DMS 273 treated with DMSO at 0.1 percent for 48 hours (cell line): ENCODE measurements at places on chromosomes 11 and 22.

DNA sequence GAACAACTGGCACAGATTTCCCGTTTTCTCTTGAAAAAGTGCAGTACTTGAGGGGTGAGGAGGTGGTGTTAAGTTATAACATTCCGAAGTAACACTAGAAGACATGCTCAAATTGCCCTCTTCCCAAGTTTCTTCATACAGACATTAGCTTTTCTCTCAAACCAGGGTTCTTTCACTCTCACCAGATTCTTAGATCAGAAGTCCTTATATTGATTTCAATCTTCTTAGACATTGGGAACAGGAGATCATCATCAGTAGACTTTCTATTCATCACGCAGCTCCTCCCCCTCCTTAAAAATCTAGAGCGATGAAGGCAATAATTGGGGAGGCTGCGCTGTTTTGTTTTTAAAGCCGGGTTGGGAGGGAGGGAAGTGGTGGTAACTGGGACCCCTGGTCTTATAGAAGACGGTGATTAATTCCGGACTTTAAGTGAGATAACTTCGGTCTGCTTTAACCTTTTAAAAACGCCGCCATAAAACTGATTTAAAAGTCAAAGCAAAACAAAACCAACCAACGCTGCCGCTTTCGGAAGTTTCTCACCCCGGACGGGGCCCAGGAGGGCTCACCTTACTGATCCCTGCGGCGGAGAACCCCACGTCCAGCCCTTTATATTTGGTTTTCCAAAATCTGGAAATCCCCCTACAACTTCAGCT lies 665 bp downstream of the USP28 start:
- no peak for DNase-seq

DNA sequence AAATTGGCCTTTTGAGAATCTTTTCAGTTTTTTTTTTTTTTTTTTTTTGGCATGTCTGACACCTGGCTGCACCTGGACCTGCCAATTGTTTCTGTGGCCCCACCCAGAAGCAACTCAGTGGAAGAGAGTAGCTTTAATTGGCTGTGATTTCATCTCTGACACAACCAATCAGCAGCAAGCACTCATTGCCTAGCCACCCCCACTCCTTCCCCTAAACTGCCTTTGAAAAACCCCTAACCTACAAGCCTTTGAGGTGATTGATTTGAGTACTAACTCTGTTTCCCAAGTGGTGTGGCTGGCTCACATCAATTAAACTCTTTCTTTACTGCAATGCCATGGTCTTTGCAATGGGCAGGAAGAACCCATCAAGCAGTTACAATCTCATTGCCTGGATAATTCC lies 98.2 kb upstream of the CHORDC1 start:
- DNase-seq, result no peak

- DNase-seq, result no peak
These were observed 1225.5 kb downstream of the TBC1D22A start for GRCh38 chr22:47987885-47988515.

DNA sequence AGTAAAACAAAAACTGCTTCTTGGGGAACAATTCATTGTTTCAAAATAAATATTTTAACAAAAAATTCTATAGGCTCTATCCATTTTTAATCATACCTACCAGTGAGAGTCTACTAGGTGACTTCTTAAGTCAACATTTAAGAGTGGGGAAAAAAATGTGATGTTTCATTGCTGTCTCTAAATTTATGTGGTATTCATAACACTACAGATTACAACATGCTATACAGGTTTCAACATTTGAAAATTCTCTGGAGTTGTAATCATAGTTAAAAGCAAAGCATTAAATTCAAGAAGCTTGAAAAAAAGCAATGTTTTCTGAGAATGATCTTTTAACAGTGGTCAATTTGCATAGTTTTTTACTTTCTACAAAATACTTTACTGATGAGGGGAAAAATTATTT lies 18.3 kb downstream of the SBF2 start:
- DNase-seq, result no peak

- DNase-seq, result no peak
These were observed 31.6 kb upstream of the IZUMO1R start for GRCh38 chr11:94272738-94273313.

GRCh38 chr11:1988667-1989317 lies 8.8 kb downstream of the H19 start:
- DNase-seq, result no peak

DNA sequence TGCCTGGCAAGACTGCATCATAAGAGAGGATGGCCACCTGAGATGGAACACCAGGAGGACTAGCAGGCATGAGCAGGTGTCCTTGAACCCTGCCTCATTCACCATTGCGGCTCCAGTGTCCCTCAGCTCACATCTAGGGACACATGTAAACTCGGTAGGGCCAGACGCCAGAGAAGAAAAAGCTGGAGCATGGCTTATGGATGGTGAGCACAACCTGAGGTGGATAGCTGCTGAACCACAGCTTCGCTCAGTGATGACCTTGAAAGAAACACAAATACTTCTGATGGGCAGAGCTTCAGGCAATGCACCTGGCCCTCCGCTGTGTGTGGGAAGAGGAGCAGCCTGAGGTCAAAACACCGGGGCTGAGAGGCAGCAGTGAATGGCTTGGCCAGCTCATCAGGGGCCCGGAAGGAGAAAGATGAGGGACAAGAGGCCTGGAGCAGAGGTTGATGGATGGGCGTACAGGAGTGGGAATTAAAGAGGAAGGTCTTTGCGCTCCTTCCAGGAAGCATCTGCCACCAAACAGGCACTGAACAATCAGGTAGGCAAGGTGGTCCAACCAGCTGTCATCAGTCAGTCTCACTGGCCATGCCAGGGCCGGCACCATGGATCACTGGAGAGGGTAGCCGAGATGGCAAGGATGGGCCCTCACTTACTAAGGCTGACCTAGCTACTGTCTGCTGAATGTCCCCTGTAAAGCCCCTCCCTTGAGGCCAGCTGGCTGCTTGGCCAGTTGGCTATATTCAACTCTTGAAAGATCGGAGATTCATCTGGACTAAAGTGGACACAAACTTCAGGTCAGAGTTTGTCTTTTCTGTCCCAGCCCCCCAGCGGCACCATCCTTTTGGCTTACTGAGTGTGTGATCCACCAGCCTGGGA lies 89.7 kb downstream of the MYEOV start:
- DNase-seq, result no peak

GRCh38 chr22:26281941-26282340 lies 112.7 kb downstream of the SEZ6L start:
- DNase-seq, result no peak

DNA sequence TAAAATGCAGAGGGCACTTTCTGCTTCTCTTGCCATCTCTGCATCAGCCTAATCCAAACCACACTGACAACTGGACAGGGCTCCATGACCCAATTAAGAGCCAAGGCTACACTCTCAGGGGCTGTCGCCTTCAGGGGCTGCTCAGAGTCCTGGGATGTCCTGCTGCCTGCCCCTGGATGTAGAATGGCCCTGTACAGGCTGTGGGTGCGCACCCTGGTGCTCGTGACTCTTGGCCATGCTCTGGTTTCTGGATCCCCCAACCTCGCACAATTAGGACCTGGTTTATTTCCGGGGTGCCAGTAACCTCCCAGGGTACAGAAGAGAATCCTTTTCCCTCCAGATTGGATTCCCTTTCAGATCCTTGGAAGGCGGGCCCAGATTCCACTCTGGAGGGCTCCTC lies 11.3 kb downstream of the IFT27 start:
- no peak for DNase-seq

DNA sequence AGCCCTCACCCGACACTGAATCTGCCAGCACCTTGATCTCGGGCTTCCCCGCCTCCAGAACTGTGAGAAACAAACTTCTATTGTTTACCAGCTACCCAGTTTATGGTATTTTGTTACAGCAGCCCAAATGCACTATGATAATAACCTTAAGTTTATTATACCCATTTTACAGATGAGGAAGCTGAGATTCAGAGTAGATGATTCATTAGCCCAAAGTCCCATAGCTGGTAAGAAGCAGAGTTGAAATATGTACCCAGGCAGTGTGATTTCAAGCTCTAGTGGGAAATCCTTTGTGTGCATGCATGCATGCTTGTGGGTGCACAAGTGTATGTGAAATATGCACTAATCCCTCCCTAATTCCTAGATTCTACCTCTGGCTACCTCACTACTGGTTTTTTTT lies 7.9 kb downstream of the GRIK4 start:
- no peak for DNase-seq

GRCh38 chr22:20015971-20016733 lies 471 bp downstream of the ARVCF start:
- no peak for DNase-seq

DNA sequence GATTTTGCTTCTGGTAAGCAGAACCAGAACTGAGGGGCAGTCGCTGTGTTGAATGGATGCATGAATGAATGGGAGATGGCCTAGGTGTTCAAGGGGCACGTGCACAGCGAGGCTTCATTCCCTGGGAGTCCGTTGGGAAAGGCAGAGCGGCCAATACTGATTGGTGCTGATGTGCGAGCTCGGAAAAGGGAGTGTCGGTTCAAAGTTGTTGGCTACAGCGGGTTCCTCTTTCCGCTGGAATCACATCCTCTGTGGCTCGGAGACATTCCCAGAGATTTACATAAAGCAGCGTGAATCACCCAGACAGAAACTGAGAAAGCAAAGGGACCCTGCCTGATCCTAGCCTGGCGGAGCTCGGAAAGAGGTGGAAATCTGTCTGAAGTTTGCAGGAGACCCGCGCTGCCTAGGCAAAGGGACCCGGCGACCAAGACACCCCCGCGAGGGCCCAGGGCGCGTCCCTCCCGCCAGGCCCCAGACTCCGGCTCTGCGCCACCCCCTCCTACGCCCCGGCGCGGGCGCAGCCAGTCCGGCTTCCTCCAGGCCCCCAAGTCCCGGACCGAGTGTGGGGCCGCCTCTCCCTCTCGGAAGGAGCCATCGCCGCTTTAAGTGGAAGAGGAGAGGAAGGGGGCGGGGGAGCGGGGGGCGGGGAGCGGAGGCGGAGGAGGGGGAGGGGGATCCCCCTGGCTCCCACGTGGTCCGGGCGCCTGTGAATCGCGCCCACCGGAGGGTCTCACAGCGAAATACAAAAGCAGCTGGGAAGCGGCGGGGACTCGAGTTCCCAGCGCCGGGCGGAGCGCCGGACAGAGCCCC lies at the start of gene FJX1:
Gene FJX1, plus strand, starts transcription at position 774 of the 810 bp plus-strand sequence. CDS start 177 bp downstream, outside the sequence.
- no peak for DNase-seq

- no peak for DNase-seq
These were observed 6.5 kb upstream of the BATF2 start for GRCh38 chr11:65003282-65003681.

- no peak for DNase-seq
These were observed 244.1 kb downstream of the MN1 start for GRCh38 chr22:27557286-27558008.

DNA sequence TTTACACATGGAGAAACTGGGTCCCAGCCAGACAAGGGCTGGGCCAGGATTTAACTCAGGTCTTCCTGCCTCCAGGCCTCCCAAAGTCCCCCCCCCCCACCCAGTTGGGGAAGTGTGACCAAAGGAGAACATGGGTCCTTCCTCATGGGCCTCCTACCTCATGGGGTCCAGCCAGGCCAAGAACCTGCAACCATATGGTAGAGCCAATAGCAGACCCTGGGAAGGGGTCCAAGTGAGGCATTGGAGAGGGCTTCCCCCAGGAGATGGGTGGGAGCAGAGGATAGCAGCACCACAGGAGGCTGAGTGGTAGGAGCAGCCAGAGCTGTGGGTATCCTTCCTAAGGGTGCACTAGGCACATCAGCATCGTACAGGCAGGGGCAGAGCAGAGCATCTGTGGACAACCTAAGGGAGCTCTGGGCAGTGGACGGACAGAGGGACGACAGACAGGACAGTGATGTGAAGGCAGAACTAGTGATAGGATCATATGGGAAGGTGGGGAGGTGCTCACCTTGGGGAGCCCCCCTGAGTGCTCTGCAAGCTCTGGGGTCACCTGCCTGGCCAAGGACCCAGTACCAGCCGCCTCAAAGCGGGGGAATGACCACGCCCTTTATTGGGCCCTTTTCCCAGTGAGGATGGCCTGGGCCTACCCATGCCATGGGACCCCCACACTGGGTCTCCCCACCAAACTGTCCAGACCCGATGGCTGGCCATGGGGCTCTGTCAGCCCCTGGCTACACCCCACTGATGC lies 4.5 kb downstream of the ARVCF start:
- no peak for DNase-seq

DNA sequence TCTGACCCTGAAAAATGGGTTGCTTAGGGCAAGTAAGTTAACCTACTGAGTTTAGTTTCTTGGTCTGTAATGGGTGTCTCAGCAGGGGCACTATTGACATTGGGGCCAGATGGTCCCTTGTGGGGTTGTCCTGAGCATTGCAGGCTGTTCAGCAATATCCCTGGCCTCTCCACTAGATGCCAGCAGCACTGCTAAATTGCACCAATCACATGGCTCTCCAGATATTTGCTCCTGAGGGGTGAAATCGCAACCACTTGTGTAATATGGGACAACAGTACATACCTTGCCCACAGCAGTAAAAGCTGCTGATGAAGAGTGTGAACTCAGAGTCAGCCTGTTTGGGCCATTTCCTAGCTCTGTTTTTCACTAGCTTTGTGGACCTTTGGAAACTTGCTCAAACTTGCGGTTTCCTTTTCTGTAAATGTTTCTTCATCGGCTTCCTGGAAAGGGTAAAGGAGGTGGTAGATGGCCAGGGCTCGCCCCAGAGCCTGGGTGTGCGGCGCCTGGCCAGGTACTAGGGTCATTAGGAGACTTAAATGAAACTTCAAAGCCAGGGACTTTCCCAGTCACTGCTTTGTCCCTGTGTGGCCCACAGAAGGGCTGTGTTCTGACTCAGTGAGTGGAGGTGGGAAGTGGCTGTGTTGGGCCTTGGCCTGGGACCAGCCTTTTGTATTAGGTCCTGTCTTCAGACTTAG lies 13.0 kb downstream of the NCF4 start:
- no peak for DNase-seq

DNA sequence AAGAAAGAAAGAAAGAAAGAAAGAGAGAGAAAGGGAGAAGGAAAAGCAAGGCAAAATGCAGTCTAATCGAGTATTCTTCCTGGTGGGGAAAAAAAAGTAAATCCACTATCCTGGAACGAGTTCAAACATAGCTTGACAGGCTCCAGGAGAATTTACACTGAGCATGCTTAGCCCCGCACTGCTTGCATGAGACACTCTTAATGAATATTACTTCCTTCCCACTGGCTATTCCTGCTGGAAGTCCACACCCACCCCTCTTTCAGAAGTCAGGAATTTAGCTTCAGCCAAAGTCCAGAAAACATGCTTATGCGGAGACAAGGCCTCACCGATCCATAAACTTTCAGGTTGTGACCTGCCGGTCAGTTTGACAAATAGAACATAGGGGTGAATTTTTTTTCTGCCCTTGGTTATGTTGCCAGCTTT lies 251.8 kb upstream of the BLID start:
- no peak for DNase-seq

DNA sequence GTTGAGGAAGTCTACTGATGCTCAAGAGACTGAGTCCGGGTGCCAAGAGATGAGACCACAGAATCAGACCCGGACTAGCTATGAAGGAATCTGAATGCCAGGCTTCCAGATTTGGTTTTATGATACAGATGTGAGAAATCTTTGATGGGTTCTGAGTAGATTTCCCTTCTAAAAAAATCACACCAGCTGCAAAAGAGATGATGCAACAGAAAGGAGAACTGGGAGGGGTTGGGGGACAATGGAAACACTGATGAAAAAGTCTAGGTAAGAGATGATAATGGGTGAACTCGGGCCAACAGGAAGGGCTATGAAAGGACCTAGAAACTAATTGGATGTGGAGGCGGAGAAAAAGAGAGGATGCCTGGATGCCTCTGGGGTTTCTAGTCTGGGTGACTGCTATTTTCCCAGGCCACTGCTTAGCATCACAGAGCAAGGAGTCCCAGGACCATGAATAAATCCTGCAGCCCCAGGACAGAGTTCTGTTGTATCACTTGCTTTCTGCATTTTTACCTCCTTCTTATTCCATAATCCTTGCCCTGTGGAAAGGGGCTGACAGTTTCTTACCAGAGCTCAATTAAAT lies 115.4 kb upstream of the SEZ6L start:
- DNase-seq, result no peak
